Fibroblast of skin of scalp (primary cell): ENCODE measurements at places on chromosomes 1 and 21.

DNA sequence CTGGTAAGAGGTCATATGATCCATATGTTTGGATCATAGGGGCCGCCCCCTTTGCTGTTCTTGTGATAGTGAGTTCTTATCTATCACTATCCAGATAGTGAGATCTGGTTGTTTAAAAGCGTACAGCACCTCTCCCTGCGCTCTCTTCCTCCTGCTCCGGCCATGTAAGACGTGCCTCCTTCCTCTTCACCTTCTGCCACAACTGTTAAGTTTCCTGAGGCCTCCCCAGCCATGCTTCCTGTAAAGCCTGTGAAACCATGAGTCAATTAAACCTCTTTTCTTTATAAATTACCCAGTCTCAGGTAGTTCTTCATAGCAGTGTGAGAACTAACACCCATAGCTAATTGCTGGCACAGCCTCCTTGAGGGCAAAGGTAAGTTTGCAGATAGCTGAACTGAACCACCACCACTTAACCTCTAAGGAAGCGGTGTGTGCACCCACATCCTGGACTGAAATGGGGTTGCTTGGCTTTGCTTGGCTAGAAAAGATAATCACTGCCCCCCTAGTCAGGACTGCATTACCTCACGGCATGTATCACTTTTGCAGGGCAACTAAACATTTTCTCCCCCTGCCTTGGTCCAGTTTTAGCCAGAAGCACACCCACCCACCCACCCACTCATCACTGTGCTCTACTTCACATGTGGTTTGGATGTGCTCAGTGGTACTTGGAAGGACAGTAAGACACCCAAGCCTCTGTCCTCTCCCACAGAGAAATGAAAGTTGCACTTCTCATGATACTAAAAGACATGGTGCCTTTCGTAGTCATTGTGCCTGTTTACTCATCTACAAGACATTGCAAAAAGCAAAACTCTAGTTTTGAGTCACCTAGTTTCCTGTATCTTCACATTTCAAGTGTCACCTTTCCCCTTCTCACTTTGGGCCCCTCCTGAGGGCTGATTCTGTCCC is 23.1 kb upstream of the PTAFR start:
- DNase-seq = no peak

DNA sequence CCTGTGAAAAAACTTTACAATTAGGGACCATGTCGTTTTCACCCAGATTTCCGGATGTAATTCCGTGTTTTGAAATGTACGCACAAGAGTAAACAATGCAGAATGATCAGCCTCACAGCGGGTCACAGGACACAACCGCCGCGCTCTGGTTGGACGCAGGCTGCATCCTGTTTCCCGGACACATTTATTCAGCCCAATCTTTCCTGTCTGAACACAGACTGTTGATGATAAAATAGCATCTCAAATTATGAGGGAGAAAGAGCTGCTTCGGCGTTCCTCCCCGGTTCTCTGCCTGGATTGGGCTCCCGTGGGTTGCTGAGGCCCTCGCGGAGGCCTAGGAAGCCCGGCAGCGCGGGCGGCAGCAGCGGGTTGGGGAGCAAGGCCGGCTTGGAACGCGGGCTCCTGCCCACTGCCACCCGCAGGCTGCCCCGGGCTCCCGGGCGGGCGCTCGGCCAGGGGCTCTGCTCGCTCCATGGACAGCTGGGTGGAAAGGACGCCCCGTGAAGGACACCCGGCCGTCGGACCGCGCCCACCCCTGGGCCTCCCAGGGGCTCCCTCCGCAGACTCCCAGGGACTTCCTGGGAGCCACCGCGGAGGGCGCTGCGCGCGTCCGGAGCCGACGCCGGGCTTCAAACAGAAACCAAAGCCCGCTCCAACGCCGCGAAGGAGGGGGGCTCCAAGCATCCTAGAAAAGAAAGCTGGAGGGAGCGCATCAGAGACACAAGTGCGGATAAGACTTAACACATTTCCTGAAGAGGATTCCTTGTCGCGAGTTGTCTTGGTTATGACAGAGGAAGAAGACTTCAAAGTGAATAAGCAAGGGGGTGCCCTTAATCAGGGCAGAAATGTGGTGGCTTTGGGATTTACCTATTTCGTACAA is 122.3 kb downstream of the ESRRG start:
- DNase-seq = peak; percentile 78

DNA sequence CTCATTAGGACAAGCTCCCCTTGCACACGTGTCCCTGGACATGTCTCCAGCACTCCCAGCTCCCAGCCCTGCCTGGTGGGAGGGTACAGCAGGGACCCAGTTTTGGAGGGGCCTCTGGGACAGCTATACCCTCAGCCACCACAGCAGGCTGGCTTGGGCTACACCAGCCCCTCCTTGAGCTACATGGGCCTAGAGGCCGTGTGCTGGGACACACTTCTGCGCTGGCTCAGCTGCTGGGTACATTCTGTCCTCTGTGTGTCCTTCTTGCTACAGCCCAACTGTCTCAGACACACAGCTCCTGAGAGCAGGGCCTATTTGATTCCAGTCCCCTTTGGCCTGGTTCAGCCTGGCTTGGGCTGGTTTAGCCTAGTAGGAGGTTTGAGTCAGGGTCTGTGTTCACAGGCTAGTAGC is 26.7 kb downstream of the DMAP1 start:
- peak; percentile 10 for DNase-seq

- DNase-seq = no peak
Measured at GRCh38 chr1:42183210-42183956, 18.8 kb upstream of the GUCA2A start.

DNA sequence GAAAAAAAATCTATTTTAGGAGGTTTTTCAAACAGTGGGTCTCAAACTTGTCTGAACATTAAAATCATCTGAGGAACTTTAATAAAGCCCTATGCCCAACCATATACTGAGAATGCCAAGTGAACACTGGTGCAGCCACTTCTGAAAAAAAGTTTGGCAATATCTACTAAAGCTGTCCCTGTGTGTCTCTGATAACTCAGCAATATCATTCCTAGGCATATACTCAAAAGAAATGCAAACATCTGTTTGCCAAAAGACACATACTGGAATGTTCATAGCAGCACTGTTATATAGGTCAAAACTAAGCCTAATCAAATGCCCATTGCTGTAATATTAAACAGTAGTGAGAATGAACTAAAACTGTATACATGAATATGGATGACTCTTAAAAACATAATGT is 74.2 kb upstream of the RGS4 start:
- DNase-seq = peak; percentile 84

DNA sequence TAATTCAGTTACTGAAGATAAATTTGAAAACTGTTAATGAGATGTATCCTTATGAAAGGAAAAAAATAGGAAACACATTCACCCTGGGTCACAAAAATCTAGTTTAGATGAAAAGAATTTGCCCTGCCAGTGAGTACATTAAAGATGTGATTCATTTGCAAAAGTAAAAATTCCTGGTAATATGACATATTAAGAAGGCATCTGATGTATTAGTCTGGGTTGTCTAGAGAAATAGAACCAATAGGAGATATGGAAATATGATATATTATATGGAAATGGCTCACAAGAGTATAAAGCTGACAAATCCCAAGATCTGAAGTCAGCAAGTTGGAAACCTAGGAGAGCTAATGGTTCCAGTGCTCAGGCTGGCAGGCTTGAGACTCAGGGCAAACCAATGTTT is 153.8 kb downstream of the MRPL39 start:
- peak; percentile 69 for DNase-seq

- DNase-seq = no peak
Measured at GRCh38 chr1:31957701-31958674, 19.8 kb upstream of the PTP4A2 start.

DNA sequence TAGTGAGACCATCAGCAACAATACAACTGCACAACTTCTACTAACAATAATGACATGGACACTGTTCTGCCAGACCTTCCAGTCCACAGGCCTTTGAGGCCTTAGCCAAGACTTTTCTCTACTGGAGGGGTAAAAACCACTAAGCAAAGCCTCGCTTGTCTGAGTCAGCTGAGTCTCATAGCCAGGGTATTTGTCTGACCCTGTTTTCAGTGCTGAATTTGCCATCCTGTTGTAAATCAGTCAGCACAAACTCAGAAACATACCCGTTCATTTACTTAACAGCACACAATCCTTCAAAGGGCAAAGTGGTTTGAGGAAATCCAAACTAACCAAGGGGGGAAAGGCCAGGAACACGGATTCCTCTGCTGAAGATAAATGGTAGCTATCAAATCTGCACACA is 537.8 kb downstream of the SMYD3 start:
- DNase-seq = peak; percentile 79

- DNase-seq = no peak
Measured at GRCh38 chr21:26391166-26391565, 181.9 kb downstream of the CYYR1 start.

DNA sequence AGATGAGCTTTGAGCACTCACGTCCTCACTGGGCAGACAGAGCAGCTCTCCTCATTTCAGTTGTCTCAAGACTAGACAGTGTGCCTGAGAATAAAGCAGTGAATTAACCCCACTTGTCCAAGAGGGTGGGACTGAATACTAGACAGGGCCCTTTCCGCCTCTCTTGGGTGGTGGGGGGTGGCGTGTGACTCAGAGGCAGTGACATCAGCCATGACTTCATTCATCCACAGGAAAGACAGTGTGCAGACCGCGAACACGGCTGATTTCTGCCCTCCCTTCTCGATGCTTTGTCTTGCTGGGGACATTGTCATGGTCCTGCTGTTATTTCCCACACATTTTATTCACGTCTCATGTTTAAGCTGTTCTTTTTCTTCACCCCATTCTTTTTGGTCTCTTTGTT is 64.9 kb downstream of the FGGY start:
- peak; percentile 50 for DNase-seq
